Activated CD4-positive, alpha-beta T cell treated with anti-CD3 and anti-CD28 coated beads, Interleukin-2, Interleukin-6, amounts not matched to agents 100 ng/mL and 50 ng/mL, durations not matched to agents 16 hours and 8 hours (primary cell): ENCODE measurements at places on chromosomes 1 and 21.

- no peak for DNase-seq
Measured at GRCh38 chr1:20921285-20921684, 134.2 kb upstream of the HP1BP3 start.

DNA sequence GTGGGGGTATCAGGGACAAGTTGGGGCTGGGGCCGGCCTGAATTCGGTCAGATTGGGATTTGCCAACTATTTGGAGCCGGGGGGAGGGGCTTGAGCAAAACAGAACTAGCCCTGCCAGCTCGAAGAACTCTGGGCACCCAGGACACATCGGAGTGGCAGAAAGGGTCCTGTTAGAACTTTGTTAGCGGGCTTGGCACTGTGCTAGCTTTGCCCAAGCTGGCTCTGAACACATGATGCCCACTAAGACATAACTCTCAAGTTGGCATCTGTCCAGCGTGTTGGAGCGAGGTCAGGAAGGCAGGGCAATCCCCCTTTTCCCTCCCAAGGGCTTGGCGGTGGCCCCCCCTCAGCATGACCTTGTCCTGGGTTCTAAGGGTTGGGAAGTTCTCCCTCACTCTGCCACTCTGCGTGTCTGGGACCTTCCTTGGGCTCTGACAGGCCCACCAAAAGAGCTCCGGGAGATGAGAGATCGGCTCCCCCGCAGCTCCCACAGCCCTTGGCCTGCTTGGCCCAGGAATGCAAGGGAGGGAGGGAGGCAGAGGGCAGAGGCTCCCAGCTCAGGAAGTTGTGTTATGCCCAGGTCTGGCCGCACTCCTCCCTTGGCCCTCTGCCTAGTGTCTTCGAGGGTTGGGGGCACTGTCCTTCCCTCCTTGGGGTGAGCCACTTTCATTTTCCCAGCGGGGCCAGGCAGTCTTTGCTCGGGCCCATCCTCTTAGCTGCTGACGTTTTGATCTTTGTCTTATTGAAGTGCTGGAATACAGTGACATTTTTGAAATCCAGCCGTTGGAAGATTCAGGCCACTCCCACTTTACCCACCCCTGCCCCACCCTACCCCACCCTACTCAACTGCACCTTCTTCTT, 1.2 kb downstream of the LMNA start:
- DNase-seq, result no peak

DNA sequence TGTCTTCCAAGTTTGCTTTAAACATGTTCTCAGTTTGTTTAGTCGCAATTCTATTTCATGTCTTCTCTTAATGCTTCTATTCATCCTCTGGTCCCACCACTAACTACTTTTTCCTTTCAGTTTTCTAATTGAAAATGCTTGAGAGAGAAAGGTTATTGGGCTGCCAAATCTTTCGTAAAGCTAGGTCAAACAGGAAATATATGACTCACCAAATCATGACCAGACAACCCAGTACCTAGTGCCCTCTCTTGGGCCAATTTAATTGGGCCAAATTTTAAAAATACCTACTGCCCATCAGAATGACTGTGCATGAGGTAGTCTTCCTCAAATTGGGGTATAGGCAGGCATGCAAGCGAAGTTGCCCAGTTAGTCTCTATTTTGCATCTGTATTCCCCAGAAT, 295.4 kb upstream of the PBX1 start:
- DNase-seq, result no peak

DNA sequence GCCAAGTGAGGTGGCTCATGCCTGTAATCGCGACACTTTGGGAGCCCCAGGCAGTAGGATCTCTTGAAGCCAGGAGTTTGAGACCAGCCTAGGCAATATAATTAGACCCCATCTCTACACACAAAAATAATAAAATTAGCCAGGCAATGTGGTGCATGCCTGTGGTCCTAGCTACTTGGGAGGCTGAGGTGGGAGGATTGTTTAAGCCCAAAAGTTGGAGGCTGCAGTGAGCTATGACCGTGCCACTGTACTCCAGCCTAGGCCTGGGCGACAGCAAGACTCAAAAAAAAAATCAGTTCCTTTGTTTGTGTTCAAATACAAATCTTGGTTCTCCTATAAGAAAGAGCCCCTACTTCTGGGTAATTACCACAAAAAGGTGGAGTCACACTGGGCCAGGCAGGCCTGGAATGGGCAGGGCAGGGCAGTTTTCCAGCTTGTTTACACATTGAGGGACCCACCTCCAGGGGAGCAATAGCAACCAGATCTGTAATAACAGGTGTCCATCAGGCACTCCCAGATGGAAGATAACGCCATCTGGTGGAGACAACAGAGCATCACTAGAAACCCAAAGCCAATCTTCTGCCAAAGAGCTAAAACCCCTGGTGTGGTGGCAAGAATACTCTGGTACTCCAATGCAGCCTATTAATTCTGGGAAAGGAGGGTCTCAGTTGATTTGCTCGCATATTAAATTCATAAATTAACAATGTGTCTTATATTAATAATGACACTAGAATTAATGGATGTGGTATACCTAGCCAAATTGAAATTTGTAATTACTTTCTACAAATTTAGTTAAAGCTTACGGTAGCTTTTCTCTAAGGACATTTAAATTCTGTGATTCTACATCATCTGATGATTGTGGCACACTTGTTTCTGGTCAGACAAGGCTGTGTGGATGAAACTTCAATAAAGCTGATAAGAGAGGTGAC, 13.2 kb downstream of the PPP1R15B start:
- peak; percentile 78 for DNase-seq

DNA sequence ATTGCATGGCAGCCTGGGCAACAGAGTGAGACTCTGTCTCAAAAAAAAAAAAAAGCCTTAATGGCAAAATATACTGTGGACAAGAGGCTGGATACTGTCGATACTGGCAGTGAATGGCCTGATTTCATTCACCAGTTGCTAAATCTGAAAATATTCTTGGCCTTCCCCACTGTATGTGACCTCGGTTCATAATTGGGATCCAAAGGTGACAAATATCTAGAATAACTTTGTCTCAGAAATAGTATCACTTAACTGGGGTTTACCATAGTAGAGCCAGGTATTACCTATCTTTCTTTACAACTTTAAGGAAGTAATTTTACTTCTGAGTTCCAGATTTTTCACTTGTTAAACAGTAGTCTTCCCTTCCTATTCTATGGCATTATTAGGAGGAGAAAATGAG, 8.4 kb downstream of the MTF2 start:
- DNase-seq, result no peak

- DNase-seq, result no peak
Measured at GRCh38 chr1:245718123-245718522, 563.3 kb downstream of the KIF26B start.

- no peak for DNase-seq
Measured at GRCh38 chr1:24696041-24696755, 49.0 kb upstream of the CLIC4 start.

- no peak for DNase-seq
Measured at GRCh38 chr1:224747578-224747977, 131.5 kb downstream of the CNIH3 start.

GRCh38 chr1:119321666-119322419, 46.7 kb upstream of the HAO2 start:
- DNase-seq, result no peak

DNA sequence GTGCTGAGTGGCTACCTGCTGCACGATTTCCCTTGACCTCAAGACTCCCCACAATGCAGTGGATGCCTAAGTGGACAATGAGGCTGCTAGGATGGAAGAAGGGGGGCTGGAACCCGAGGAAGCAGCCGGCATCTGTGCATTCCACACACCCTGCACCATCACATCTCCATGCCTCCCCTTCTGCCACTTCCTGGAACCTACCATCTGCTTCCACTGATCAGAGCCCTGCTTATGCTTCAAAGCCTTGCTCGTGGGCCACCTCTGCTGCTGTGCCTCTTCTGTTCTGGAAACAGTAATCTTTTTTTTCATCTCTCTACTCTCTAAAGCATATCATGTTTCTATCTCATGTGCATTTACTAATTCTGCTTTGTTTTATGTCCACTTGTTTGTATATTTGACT, 66.2 kb upstream of the WDR26 start:
- no peak for DNase-seq

DNA sequence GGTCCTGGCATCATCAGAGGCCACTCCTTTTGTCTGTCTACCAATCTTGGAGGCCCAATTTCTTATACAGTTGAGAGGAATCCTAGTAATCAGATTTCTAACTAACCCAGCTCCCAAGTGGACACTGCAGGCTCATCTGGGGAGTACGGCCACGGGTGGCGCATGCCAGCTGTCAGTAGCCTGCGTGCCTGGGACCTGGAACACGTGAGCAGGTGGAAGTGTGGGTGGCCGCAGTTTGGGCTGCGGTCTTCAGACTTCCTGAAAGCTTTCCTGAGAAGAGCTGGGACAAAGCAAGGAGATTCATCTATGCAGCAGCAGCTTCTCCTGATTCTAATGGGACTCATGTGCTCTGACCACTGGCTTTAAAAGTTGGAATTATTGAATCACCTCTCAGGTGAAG, 12.4 kb downstream of the ADORA3 start:
- no peak for DNase-seq

DNA sequence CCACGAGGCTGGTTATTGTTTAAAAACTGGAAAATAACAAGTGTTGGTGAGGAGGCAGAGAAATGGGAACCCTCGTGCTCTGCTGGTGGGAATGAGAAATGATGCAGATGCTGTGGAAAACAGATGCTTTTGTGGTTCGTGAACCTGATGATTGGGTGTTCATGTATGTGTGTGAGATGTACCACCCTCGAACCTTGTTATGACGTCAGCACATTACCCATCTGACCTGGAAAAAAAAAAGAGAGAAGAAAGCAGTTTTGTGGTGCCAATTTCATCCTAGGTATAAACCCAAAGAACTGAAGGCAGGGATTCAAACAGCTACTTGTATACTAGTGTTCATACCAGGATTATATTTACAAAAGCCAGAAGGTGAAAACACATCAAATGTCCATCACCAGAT, 6.4 kb upstream of the CFAP107 start:
- DNase-seq, result no peak

- peak; percentile 5 for DNase-seq
Measured at GRCh38 chr1:43423672-43424550, 29.8 kb downstream of the HYI start.

- peak; percentile 84 for DNase-seq
Measured at GRCh38 chr1:119968068-119968492, 71.8 kb upstream of the ADAM30 start.

DNA sequence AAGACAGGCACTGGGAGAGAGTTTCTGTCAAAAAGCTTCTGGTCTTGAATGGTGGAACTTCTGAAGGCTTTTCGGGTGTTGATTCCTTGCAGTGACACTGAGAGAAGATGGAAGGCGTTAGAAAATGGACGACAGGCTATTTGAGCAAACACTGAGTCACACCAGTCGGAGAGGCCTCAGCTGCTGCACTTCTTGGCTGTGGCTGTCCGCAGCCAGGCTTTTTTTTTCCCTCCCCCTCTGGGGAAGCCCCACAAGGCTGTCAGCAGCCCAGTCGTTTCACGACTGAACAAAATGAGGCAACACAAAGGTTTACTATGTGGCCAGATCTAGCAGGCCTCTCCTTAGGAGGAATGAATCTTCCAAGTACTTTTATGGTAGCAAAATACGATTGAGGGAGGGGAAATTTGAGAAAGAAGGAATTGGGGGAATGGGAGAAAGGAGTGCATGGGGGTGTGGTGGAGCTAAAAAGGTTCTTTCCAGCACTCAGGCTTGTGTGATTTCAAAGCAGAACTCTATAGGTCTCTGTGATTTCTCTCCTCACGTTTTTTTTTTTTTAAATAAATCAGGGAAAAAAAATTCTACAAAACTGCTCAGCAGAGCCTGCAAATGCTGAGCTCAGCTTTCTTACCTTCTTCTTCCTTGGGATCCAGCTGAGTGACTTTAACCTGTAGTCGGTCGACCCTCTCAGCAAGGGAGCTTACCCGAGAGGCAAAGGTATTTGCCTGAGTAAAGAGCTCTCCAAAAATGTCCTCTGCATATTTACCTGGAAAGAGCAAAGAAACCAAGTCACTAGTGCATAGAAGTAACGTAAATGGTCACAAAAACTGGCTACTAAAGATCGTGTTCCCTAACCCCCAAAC, 26.1 kb downstream of the GPR3 start:
- DNase-seq, result peak; percentile 90

GRCh38 chr1:36781098-36781497, 253.2 kb downstream of the GRIK3 start:
- no peak for DNase-seq

GRCh38 chr1:81325397-81325796, 475.3 kb upstream of the ADGRL2 start:
- DNase-seq, result no peak

- no peak for DNase-seq
Measured at GRCh38 chr21:42722153-42722552, 68.7 kb downstream of the PDE9A start.

DNA sequence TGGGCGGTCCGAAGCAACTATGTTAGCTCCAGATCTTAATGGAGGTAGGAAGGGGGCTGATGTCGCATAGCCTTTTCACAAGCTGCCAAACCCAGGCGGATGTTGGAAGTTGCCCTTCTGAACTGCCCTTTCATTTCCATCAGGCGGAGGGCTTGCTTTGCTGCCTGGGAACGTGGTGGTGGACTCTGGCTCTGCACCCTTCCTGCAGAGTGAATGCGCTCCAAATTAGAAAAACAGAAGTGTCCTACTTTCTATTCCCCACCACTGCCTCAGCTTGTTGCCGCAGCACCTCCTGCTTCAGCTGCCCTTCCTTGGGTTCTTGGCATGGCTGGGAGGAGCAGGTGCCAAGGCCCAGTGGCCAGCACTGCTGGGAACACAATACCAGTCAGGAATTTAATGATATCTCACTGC, 60.6 kb downstream of the AK4 start:
- no peak for DNase-seq

- DNase-seq, result no peak
Measured at GRCh38 chr1:70714149-70714548, 303.1 kb downstream of the CTH start.

GRCh38 chr1:86750076-86750475, 45.7 kb downstream of the SH3GLB1 start:
- no peak for DNase-seq

DNA sequence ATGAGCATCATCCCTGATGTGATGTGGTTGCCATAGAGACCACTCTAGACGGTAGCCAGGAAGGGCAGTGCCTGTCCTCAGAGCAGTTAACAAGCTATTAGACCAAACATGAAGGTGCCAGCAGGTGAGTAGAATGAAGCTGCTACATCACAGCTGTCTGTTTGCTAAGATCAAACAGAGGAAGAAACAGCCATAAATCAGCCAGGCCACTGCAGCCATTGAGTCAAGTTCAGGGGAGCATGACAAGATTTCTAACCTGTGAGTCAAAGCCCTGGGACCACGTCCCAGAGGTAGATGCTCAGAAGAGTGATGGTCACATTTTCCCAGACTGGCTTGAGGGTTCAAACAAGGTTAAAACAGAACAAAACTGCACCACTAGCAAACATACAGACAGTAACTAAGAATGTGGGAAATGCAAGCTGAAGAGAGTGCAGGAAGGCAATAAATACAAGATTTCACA, 450.6 kb upstream of the DAB1 start:
- DNase-seq, result no peak

- DNase-seq, result no peak
Measured at GRCh38 chr1:13548281-13548680, 34.5 kb upstream of the LRRC38 start.

- DNase-seq, result no peak
Measured at GRCh38 chr1:114779722-114780121, 763 bp downstream of the SIKE1 start.
